T follicular helper cell (primary cell): ENCODE measurements at places on chromosomes 16 and 17.
A peak's percentile ranks its signal among the peaks of the same experiment; 100 is the strongest.

- DNase-seq: no peak
Observed at GRCh38 chr17:17347234-17347955, 44.2 kb downstream of the NT5M start.

DNA sequence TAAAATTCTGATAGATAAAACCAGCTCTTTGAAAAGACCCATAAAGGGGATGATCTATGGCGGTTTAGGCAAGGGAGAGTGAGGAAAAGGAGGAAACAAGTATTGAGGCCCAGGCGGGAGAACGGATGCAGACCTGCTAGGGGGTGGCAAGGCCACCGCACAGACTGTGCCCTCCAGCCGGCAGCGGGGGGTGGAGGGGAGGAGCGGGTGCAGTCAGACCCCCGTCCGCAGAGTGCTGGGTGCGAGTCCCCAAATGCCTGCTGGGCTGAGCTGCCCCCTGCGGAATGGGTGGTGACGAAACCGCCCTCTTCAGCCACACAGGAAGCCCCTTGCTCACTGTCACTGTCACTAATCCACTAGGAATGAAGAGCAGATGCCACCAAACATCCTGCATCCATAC lies 46.0 kb downstream of the LMF1 start:
- DNase-seq: no peak

DNA sequence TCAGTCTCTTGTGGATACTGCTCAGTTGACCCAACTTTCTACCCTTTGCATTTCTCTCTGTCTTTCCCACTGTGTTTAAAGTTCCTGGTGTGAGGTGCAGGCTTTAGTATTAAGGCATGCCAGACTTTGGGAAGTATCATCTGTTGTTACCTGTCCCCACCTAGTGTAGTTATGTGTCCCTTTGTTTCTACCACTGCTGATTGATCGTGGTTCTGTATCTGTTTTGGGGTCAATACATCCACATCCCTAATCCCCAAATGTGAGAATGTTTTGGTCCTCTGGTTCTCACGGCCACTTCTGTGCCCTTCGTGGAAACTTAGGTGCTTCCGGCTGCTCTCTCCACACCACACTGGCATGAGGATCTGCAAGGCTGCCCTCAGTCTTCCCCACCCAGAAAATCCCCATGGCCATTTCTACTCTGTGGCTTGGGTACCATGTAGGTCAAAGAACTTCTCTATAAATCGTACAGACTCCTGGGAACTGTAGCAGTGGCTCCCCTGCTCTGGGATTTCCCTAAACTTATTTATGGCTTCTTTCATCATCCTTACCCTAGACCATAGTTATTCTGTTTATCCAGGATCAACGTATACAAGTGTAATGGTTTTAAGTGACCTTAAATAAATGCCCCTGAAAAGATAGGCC lies 443.2 kb downstream of the XYLT1 start:
- DNase-seq: no peak

DNA sequence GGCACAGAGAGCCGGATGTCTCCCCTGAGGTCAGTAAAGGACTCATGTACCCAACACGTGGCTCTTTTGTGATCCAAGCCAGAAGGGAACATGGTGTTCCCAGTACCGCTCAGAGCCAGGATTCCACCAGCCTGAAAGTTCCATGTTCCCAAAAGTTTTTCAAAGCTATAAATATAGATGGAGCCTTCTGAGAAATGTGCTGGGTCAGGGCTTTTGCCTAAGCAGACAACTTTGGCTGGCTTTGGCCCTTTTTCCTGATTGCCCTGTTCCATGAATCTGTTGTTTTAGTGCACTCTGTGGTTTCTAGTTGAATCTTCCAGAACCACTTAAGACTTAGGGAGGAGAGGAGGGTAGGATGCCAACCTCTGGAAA lies 128.5 kb upstream of the HS3ST2 start:
- no peak for DNase-seq

DNA sequence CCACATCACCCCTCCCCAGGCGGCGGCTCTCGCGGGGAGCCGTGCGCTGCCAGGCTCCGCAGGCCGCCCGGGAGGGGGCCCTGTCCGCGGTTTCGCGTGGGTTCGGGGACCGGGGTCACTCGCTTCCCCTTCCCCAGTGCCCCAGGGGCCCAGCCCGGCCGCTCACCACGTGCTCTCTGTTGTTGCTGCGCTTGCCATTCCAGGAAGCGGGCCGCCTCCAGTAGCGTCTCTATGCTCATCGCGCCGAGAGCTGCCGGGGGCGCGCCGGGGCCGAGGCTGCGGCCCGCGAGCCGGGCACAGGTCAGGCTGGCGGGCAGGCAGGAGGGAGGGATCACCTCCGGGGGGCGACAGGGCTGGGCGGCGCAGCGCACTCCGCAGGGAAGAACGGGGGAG lies 390 bp downstream of the MNT start:
- peak; percentile 43 for DNase-seq

DNA sequence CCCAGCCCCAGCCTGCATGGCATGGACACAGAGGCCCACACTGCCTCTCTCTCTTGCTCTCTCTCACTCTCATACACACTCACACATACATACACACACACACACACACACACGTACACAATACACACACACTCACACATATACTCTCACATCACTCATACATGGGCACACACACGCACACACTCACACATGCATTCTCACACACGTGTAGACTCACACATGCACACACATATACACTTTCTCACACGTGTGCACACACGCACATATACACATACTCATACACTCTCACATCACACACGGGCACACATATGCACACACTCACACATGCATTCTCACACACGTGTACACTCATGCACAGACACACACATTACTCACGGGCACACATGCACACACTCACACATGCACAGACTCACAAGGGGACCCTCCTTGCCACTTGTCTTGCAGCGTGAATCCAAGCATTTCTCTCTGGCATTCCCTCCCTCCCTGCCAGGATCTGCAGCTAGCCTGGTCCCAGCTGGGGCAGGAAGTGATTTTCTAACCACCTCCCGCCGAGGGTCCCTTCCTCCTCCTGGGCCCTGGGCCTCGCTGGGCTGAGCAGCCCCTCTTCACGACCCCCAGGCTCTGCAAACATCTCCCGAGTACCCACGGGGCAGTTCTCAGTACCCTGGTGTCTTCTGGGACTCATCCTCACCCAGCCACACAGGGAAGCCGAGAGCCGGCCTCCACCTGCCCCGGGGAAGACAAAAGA lies 37.5 kb downstream of the IL21R start:
- no peak for DNase-seq

DNA sequence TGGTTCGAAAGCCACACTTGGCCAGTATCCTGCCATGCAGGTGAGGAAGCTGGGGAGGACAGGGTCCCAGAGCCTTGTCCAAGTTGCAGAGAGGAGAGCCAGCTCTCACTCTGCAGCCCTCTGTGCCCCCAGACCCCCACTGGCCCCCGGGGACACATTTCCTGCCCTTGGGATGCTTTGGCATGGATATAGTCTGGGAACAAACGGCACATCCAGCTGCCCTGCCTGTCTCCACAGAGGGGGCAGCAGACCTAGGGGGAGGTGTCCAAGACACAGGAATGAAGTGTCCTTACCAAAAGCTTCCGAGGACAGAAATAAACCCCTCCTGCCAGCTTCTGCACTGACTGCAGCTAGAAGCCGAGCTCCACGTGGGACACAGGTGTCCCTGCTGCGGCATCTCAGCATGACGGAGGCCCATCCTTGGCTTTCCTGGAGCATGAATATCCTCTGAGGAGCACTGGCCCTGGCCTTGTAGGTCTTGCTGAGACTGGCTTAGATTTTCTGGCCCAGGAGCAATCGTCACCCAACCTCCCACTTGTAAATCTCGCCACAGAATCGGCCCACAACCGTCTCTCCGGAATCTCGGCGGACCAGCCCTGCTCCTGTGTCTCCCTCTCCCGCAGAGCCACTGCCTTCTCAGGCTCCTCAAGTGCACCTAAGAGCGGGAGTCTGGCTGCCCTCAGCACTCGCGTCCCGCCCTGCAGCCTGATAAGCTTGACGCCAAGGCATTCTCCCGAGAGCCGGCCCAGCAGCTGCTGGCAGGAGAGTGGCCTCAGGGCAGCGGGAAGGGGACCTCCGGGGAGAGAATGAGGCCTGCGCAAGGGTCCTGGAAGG lies 1.1 kb upstream of the CAPN15 start:
- no peak for DNase-seq

GRCh38 chr16:16127469-16128116 lies 95.7 kb downstream of the ABCC6 start:
- DNase-seq: peak; percentile 36

DNA sequence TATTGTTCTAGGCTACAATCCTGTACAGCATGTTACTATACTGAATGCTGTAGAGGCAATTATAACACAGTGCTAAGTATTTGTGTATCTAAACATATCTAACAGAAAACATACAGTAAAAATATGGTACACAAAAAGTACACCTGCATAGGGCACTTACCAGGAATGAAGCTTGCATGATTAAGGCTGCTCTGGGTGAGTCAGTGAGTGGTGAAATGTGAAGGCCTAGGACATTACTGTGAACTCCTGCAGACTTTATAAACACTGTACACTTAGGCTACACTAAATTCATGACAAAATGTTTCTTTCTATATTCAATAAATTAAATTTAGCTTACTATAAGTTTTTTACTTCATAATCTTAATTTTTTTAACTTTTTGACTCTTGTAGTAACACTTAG lies 37.1 kb downstream of the AMFR start:
- no peak for DNase-seq

DNA sequence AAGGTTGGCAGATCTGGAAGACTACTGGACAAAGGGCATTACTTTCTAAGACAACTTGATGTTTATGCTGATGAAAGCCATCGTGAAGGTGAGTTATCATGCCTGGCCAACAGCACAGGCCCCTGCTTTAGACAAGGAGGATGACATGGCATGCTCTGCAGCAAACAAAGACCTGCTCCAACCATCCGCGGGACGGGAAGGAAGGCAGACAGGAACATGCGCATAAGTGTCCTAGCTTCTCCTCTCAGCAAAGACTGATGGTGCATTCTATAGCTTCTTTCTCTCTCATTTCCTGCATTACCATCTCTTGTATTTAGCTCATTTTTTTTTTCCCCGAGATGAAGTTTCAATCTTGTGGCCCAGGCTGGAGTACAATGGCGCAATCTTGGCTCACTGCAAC lies 5.4 kb downstream of the NPLOC4 start:
- DNase-seq: no peak

DNA sequence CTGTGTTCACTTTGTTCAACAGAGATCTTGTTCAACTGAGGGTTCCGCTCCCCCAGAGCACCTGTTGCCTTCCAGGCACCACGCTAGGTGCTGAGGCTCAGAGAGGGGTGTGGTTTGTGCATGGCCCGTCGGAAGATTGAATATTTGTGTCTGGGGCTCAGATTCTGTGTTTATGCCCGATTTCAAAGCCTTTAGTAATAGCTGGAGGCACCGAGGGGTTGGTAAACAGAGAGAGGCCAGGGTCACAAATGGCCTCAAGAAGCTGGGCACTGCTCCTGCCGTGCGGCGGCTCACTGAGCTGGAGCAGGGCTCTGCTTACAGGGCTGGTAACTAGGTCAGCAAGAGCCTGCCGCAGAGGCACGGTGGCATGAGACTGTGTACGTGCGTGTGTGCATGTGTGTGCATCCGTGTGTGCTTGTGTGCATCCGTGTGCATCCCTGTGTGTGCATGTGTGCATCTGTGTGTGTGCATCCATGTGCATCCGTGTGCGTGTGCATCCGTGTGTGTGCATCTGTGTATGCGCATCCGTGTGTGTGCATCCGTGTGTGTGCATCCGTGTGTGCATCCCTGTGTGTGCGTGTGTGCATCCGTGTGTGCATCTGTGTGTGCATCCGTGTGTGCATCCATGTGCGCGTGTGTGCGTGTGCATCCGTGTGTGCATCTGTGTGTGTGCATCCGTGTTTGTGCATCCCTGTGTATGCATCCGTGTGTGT lies 5.4 kb downstream of the ITGAE start:
- DNase-seq: no peak

DNA sequence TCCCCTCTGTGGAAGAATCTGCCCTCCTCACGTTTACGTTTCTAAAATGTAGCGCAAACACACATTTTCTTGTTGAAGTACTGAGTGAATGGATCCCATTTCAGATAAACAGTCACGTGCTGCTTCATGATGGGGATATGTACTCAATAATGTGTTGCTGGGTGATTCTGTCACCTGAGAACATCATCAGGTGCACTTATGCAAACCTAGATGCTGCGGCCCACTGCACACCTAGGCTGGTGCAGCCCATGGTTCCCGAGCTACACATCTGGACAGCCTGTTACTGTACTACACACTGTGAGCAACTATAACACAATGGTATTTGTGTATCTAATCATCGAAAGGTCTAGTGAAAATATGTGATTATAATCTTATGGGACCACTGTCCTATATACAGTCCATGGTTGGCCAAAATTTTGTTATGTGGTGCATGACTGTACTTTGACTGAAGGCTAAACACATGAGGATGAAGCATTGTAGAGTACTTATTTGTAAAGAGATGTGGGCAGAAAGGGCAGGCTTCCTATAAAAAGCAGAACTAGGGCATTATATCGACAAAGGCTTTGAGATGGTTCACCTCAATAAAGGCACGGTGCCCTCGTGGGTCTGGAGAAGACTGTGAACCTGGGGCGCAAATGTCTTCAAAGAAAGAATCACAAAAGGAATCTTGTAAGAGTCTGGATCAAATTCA lies 26.3 kb downstream of the MARF1 start:
- no peak for DNase-seq

DNA sequence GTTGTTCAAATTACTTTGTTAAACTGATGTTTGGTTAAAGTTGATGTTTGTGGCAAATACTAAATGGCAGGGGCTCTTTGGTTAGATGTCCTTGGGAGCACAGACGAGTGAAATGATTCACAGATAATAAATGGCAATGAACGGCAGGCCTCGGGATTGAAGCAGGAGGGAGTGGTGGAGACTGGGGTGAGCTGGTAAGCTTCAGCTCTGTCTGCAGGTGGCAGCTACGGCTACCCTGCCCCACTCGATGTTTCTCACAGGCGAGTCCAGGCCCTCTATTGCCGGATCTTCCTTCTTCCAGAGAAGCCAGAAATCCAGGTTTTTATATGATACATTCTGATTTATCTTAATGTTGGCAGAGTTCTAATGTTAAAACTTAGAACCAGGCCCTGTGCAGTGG lies 144.8 kb upstream of the CACNG5 start:
- no peak for DNase-seq

- DNase-seq: peak; percentile 58
Observed at GRCh38 chr17:32341857-32342602, at the start of gene C17orf75. C17orf75 (minus strand) TSS chr17:32342173; CDS start chr17:32342139, 34 bp downstream.

GRCh38 chr16:4537376-4538343 lies 913 bp downstream of the CDIP1 start:
- no peak for DNase-seq

DNA sequence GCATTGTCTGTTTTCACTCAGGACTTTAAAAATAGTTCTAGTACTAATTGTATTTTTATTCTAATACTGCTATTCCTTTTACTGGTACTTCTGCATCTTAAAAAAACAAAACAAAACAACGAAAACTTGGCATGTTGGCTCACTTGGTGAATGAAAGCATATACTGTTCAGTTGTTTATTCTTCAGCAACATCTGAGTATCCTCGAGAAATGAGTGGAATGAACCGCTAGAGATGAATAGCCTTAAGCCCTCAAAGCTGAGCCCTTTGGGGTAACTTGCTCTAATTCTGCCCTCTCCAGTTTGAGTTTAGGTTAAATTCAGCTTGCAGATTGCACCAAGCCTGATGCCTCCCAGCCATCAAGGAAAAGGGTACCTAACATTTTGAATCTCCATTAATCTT lies 126.5 kb downstream of the WWOX start:
- no peak for DNase-seq

GRCh38 chr17:5492970-5493369 lies 6.6 kb downstream of the MIS12 start:
- DNase-seq: no peak

- no peak for DNase-seq
Observed at GRCh38 chr16:68776821-68777485, 39.9 kb downstream of the CDH1 start.
